ENCODE measurements at places on chromosomes 16 and 17.

DNA sequence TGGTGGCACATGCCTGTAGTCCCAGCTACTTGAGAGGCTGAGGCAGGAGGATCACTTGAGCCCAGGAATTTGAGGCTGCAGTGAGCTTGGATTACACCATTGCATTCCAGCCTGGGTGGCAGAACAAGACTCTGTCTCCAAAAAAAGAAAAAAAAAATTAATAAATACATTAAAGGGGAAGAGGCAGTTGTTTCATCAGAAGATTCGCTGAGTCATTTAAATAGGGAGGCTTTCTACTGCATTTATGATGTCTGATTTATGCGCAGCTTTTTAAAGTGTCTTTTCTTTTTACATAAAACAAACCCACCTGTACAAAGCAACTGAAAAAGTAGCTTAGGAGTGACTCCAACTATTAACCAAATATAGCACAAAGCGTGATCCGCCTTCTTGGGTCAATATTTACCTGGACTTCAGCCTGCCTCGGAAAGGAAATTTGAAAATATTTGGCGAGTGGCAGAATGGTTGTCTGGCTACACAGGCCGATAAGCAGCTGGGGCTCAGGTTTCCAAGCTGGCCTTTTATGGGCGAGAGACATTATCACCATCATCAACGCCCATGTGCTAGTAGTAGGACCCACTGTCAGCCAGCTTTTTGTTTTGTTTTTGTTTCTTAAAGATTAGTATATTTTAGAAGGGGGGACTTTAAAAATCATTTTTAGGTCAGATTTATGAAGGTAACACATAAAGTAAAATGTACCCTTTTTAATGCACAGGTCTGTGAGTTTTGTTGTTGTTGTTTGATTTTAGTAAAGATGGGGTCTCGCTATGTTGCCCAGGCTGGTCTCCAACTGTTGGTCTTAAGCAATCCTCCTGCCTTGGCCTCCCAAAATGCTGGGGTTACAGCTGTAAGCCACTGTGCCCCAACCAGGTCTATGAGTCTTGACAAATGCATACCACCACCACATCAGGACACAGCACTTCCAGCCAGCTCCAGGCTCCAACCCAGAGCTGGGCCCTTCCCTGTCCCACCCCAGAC, 42.5 kb upstream of the RASD1 start:
- DNase-seq: no peak

- DNase-seq: no peak
These were observed 1.2 kb upstream of the EPX start for GRCh38 chr17:58191241-58191896.

DNA sequence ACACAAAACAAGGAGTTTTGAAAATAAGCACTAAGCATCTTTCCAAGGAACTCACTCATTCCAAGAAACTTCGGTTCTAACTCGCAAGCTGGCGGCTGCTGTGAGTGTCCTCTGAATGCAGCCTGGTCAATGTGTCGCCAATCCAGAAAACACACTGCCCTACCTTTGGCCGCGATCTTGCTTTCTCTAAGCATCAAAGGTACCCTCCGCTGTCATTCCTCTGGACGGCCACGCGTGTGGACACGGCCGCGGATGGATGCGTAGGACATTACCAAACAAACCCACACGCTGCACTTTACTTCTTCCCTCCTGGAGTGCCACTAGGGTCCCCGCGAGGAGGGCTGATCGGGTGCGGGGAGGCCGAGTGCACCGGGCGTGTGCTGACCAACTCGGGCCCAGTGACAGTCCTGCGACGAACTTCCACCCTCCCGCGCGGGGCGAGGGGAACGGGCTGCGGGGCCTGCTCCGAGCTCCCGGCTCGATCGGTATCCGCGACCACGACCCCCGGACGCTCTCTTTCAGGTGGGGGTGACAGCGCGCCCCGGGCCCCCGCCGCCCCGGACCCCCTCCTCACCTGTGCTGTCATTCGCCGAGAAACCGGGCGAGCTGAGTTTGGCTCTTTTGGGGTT, 1.1 kb downstream of the CREBBP start:
- DNase-seq: peak; percentile 21

DNA sequence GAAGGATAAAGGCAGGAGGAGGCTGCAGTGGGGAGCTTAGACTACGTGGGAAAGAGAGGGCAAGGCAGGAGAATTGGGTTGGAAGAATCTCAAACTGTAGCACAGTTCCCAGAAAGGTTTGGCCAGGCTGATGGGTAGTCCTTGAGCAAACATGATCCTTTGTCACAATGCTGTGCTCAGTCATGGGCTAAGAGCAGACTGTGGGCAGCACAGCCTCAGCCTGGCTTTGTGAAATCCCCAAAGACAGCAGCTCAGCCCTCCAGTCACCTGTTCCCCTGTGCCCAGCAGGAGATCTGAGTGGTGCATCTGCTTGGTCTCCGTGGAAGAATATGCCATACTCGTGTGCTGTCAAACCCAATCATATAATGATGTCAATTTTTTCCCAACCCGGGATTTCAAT, 10.6 kb upstream of the ENGASE start:
- no peak for DNase-seq

GRCh38 chr16:23006380-23006779, 142.9 kb downstream of the USP31 start:
- DNase-seq: no peak

GRCh38 chr17:9206410-9206703, 185.0 kb downstream of the NTN1 start:
- no peak for DNase-seq

- no peak for DNase-seq
These were observed 22.8 kb upstream of the DLX4 start for GRCh38 chr17:49946208-49946607.

- peak; percentile 91 for DNase-seq
These were observed 1.0 kb downstream of the NME2 start for GRCh38 chr17:51166987-51167931.

- DNase-seq: no peak
These were observed 7.6 kb downstream of the PER1 start for GRCh38 chr17:8144401-8145231.

GRCh38 chr16:11094075-11094856, 149.9 kb downstream of the CLEC16A start:
- no peak for DNase-seq

DNA sequence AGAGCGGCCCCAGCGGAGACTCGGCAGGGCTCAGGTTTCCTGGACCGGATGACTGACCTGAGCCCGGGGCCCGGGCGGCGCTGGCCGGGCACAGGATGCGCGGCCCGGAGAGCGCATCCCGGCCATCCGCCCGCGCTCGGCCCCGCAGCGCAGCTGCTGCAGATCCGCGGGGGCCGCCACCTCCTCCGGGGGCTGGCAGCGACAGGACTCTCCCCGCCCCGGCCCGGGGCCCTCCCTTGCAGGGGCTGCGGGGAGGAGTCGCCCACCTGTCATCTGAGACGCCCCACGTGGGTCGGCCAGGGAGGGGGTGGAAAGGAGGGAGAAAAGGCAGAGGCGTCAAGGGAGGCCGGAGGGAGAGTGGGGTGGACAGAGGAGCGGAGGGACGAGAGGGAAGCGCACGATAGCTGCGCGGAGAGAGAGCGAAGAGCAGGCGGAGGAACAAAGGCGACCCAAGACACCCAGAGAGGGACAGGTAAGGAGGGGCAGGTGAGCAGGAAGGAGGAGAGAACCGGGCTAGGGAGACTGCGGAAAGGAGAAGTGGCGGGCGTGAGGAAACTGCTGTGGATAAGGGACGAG, 471 bp upstream of the PRKAR1A start:
- peak; percentile 79 for DNase-seq

- DNase-seq: no peak
These were observed 12.6 kb upstream of the PYDC1 start for GRCh38 chr16:31229501-31229900.

DNA sequence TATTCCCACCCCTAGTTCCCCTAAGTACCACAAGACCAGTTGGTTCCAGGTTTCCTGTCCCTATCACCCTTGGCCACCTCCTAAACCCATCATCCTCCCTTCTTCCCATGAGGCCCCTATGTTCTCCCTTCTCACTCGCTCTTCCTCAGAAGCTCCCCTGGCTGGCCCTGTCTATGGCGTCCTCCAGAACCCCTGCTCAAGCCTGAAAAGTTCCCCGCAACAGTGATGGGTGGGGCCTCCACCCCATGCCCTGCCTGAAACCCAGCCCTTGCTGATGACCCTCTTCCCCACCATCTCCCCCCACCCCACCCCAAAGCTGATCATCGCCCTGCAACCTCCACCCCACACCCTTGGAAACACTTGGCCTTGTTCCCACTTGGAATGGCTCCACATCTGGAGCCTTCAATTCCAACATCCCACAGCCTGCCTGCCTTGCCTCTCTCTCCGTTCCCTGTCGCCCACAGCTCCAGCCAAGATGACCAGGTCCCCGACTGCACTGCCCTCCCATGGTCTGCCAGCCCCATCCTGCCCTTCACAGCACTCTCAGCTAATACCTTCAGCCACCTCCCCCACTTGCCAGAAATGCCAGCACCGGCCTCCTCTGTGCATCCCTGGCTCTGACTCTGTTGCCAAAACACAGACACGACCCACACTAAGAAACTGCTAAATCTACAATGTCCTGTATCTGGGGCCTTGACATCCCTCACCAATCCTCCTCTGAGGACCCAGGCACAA, 10.5 kb downstream of the OSBPL7 start:
- DNase-seq: no peak

- DNase-seq: no peak
These were observed 180.5 kb upstream of the MPHOSPH6 start for GRCh38 chr16:82350560-82350959.

GRCh38 chr17:39026980-39027451, 59.8 kb upstream of the FBXO47 start:
- peak; percentile 67 for DNase-seq

GRCh38 chr16:78675312-78675711, 575.9 kb downstream of the WWOX start:
- no peak for DNase-seq

- no peak for DNase-seq
These were observed 4.5 kb upstream of the SLC4A1 start for GRCh38 chr17:44272321-44272951.

GRCh38 chr16:23052908-23053580, 96.2 kb downstream of the USP31 start:
- DNase-seq: no peak

Data from GM03348 (cell line).